ENCODE measurements at places on chromosomes 1 and 21. TPM values are rescaled to one million over a fixed set of nuclear protein-coding genes. Genes with fewer than 3 reads are reported as not detected.

- no peak for DNase-seq
Measured at GRCh38 chr21:14757533-14758327, 211.6 kb upstream of the SAMSN1 start.

- no peak for DNase-seq
Measured at GRCh38 chr1:240747907-240748306, 136.0 kb upstream of the GREM2 start.

GRCh38 chr1:73623946-73624345 is 574.0 kb downstream of the LRRIQ3 start:
- no peak for DNase-seq

DNA sequence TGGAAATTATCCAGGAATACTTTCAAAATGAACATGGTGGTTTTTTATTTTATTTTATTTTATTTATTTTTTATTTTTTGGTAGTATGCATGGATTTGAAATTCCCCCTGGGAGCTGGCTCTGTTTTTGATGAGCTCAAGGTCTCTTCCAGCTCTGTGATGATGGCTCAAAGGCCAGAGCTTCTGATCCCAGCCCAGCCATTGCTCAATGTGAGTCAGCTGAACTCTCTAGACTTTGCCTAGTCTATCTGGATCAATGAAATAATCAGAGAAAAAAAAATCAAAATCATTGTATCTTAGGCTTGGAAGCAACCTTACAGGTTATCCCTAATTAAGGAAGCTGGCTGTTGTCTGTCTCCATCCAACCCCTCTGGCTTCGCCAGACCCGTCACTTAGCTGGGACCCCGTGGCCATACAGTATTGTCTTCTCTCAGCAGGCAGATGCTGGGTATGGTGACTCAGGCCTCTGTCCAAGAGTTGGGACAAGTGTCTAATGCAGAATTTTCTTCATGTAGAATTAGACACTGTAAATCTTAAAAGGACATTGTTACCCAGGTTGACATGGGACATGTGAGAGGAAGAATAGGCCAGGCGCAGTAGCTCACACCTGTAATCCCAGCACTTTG is 90.2 kb upstream of the LPGAT1 start:
- no peak for DNase-seq

- DNase-seq = no peak
Measured at GRCh38 chr21:17978895-17979294, 159.7 kb upstream of the C21orf91 start.

GRCh38 chr1:36851087-36851486 is 183.2 kb downstream of the GRIK3 start:
- no peak for DNase-seq

DNA sequence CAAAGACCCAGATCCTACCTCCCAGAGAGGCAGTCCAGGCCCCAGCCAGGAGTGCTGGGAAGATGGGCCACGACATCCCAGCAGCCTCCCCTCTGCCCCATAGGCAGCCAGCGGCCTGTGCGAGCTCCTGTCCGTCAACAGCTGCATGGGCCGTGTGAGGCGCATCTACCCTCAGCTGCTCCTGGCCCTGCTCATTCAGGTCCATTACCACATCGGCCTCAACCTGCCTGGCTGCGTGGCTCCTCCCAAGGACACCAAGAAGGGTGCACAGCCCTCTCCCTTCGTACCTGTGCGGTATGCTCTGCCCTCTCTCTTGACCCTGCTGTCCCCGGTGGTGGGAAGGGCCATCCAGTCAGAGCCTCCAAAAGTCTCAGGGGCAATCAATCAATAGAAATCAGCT is 29.5 kb upstream of the TTC4 start:
- DNase-seq = no peak

DNA sequence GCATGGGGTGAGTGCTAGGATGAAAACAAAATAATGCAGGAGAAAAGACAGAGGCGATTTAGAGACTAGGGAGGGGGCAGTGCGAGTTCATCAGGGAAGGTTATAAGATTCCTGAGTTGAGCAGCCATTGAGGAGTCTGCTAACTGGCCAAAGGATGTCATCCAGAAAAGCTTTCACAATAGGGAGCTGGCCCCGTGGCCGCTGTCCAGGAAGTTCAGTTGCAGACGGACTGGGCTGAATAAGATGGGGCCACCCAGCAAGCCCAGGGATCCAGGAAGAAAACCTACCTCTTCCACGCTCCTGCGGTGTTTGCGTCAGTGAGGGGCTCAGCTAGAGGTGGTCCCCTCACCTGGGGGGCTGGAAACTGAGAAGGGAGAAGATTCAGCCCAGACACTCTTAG is 4.0 kb upstream of the PKP1 start:
- peak; percentile 45 for DNase-seq

GRCh38 chr1:3453891-3454810 is at the start of gene ARHGEF16:
Gene ARHGEF16, plus strand, starts transcription at chr1:3454665. Its CDS starts 8,420 bp downstream, at chr1:3463085.
- no peak for DNase-seq

DNA sequence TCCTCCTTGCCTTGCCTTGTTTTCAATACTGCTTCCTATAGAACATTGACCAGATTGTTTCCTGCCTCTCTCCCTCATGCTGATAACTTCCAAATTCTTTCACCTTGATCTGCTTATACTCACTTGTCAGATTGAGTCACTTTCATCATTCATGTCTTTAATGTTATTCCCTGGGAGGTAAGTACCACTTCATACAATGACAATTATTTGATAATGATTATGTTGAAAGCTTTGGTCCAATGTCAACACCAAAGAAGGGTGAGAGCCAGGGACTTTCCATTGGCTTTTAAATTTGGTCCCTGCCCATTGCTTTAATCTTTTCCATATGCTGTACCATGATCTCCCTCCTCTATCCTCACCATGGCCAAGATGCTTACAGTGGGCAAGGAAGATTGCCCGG is 137.4 kb downstream of the SYT2 start:
- no peak for DNase-seq

- no peak for DNase-seq
Measured at GRCh38 chr1:184186167-184186566, 134.6 kb downstream of the TSEN15 start.

DNA sequence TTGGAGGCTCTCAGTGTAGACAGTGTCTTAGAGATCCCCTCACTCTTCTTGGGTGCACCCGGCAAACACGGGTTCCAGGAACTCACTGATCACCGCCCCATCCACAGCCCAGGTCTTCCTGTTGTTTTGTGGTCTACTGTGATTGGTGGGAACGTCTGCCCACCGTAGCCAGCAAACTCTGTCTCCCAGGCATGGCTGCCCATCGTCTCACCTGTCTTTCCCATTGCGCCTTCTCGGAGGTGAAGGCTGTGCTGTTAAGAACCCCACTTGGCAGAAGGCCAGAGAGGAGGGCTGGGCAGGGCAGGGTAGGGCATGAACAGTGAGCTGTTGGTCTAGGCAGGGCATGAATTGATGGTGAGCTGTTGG is 14.1 kb upstream of the KCNA2 start:
- no peak for DNase-seq

DNA sequence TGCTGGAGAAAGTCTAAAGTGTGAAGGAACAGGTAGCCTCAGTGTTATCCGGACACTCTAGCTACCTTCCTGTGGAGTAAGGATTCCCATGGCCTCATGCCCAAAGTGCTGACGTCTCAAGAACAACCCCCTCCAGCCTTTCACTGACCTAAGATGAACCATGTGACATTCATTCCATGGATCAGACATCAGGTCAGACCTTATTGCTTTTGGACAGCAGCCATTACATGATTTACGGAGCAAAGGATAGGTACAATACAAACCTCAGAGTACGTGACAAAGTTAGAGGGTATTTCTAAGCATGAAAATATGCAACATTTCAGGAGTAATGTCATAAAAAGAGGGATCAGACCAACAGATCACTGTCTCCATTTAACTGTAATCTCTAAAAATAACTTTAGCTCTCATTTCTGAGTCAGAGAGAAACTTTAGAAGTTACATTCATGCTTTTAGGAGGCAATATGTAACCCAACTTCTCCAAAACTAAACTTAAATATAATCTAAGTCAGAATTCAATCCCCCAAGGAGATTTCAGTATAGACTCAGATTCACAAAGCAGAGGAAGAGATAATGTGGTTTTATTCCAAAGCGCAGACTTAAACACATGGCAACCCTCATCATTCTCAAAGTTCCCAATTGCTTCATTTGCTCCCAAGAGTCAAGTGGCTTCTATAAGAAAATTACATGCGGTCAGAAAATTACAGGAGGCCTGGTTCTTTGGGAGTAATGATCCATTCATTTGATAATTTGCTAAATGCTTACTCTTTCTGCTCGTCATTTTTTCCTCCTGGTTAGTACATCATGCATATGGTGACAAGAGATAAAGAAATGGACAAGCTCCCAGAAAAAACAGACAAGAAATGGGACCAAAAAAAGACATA is 280.4 kb downstream of the SETD4 start:
- DNase-seq = peak; percentile 97

DNA sequence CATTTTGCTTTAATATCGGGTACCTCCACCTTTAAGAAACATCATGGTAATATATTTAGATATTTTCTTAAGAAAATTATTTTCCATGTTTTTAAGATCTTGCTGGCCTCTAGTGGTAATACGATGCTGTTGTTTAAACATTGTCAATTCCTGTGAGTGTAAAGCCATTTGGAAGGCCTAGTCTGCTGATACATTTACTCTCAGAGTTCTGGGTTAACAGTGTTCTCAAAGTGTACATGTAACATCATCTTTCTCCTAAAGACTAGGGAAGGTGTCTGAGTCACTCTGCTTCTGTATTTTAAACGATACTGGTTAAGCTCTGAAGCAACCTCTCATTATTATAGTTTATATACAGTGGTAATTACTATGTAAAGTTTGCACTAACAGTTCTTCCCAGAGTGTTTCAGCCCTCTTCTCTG is 189.1 kb downstream of the RASAL2 start:
- DNase-seq = peak; percentile 33

GRCh38 chr1:224459966-224460365 is 25.4 kb upstream of the WDR26 start:
- DNase-seq = no peak

- DNase-seq = peak; percentile 88
Measured at GRCh38 chr1:119160866-119161265, 20.4 kb upstream of the WARS2 start.

DNA sequence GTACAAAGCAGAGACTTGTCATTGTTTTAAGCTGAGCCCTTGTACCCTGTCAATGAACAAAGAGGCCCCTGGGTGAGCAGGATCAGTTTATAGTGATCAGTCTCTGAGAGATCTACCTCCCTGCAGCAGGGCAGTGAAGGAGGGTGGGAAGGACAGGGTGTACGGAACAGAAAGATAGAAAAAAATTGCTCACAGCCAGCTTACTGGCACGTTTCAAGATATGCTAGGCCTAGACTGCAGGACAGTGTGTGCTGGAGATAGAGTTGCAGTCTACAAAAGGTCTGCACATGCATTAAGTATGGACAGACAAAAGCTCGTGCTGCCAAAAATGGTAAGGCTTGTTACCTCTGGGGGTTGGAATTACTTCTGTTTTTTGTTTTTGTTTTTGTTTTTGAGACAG is 34.6 kb downstream of the OVAAL start:
- DNase-seq = no peak

DNA sequence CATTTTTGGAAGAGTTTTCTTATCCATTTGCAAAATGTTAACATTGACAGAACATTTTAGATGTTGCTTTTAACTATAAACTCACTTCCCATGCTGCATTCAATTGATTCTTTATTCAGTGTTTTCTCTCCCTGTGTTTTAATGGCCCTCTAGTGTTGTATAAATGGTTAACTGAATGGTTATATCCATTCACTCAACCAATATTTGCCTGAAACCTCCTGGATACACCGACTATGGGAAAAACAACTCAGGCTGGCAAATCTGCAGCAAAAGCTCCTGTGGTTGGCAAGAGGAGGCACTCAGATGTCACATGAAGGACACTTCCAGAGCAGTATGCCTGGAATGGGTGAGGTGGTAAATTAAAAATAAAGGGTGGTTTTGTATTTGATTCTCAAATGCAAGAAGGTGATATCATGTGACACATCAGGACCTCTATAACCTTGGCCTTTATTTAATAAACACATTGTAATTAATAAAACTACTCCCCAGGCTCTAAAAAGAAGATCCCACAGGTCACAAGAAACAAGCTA is 107.6 kb downstream of the BCAR3 start:
- DNase-seq = no peak

GRCh38 chr1:60126723-60127122 is 53.2 kb upstream of the C1orf87 start:
- no peak for DNase-seq

- no peak for DNase-seq
Measured at GRCh38 chr1:150612014-150612345, 17.4 kb downstream of the ENSA start.

DNA sequence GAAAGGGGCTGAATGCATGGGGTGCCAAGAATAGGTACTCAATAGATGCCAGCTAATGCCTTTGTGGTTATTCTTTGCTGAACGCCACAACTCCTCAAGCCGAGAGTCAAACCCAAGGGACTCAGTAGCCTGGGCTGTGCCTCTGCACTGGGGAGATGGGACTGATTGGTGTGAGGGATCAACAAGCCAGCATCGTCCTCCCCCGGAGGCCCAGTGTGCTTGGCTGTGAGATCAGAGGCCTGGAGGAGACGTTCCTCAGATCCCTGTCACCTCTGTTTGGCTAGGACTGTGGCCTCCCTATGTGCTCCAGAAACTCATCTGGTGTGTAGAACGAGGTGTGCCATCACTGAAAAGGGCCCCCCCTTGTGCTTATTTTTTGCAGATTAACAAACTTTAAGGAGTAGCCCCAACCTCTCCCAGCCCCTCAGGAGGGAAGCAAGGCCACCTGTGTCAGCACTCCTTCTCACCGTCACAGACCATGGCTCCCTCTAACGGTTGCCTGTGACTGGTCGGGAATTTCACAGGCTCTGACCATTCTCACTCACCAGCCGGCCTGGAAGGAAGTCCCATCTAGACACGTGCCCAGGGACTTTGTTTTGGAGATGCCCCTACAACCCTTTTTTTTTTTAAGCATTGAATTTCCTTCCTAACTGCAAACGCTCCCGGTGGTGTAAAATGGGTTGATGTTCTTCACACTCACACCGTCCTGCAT is 194.0 kb upstream of the VAMP3 start:
- no peak for DNase-seq

DNA sequence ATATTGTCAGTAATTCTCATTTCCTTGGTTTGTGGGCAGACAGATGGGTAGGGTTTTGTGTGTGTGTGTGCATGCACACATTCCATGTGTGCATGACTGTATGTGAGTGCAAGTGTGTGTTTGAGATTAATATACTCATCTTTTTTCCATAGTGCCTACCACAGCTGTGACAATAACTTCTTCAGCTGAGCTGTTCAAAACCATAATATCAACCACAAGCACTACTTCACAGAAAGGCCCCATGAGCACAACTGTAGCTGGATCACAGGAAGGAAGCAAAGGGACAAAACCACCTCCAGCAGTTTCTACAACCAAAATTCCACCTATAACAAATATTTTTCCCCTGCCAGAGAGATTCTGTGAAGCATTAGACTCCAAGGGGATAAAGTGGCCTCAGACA is 149.3 kb downstream of the ADGRL2 start:
- DNase-seq = no peak

The OR2G6 gene
- polyA plus RNA-seq = not detected

The CACNA1S gene
- polyA plus RNA-seq = 50.1 TPM

The OLIG2 gene
- polyA plus RNA-seq = not detected

The WDR64 gene
- polyA plus RNA-seq = not detected

The TRIM46 gene
- 0.27 TPM for polyA plus RNA-seq

The HTR6 gene
- not detected for polyA plus RNA-seq

The LRRIQ3 gene
- 0.35 TPM for polyA plus RNA-seq

The PTGS2 gene
- polyA plus RNA-seq = 3.5 TPM

The SH2D1B gene
- 0.25 TPM for polyA plus RNA-seq

All from muscle of back (tissue), 13 donors.